Lower leg skin (tissue), 4 donors: ENCODE measurements at places on chromosomes 5 and 9.

DNA sequence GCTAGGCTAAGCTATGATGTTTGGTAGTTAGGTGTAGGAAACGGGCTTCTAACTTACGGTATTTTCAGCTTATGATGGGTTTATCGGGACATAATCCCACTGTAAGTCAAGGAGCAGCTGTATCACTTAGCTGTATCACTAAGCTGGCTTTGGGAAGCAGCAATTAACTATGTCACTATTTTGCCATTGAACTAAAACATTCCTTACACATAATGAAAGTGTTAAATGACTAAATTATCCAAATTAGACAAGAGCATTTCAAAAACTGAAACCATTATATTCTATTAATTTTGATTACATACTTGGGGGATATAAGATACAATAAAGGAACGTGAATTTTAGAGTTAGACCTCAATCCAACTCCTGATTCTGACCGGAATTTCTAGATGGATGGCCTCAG lies 188.3 kb downstream of the AGTPBP1 start:
- no peak for DNase-seq

DNA sequence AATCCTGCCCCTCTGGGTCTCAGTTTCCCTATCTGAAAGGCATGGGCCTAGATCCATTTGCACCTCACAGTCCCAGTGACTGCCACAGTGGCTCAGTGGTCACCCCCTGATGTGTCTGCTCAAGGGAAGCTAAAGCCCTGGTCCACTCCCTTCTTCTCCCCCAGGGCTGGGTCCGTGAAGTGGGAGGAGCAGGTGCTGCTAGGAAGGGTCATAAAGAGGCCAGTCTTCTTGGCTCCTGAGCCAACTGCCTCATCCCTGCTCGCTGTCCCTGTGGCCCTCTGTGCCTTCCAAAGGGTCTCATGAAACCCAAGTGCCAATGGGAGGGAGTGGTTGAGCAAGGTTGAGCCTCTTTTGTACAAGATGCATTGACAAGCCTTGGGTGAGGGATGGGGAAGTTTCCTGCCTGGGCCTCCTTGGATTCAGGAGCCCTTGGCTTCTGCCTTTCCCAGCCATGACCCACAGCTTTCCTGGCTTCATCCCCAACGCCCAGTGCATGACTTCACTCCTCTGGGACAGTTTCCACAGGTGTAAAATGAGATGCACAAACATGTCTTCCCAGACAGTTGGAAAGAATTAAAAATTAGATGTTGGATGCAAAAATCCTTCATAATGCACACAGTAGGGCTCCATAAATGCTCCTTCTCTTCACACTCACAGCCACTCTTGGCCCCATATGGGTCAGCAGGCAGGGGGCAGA lies 1.6 kb upstream of the SLC6A7 start:
- no peak for DNase-seq

DNA sequence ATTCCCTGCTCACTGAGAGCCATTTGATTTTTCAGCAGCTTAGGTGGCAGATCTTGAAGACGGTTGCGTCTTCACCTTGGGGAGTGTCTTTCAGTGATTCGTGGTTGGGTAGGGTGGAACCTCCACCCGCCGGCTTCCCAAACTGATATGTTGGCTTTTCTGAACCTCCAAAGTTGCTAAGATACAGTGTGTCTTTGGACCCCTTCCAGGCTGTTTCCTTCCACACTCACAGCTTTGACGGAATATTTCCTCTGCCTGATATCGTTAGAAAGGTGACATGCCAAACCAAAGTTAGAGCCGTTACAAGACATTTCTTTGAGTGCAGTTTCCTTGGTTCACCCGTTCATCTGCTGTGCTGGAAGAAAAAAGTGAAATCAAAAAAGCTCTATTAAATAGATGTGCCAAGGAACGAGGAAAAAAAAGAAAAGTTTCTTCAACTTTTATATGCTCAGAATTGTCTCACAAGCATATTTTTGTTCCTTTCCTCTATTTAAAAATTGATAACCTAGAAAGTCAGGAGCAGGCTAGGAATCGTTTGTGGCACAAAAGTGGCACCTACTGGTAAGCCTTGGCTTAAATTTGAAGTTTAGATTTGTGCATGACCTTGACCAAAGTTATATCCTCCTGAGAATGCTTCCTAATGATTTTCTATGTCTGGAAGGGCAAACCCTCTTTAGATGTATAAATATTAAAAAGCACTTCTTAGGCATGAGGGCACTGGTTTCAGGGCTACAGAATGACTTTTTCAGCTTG lies 270.7 kb upstream of the WWC1 start:
- DNase-seq = no peak

GRCh38 chr5:10372726-10373709 lies 19.5 kb downstream of the MARCHF6 start:
- DNase-seq = no peak

DNA sequence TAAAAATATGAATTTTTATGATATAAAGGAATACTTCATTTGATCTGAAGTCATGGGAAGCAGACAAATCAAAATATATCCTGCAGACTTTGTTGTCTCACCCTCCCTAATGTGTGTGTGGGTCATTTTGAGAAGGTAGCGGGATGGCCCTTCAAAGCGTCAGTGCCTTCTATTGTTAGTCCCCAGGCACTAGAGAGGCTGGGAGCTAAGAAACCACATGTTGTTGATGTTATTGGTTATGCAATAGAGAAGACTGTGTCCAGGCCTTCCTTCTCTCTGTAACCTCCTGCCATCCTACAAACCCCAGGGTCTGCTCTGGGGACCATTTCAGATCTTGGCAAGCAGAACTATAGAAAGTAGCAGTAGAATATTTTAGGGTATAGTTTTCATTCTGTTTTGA lies 94.7 kb downstream of the NLN start:
- DNase-seq = no peak

GRCh38 chr9:120873512-120873911 lies 3.5 kb downstream of the PHF19 start:
- DNase-seq = no peak

DNA sequence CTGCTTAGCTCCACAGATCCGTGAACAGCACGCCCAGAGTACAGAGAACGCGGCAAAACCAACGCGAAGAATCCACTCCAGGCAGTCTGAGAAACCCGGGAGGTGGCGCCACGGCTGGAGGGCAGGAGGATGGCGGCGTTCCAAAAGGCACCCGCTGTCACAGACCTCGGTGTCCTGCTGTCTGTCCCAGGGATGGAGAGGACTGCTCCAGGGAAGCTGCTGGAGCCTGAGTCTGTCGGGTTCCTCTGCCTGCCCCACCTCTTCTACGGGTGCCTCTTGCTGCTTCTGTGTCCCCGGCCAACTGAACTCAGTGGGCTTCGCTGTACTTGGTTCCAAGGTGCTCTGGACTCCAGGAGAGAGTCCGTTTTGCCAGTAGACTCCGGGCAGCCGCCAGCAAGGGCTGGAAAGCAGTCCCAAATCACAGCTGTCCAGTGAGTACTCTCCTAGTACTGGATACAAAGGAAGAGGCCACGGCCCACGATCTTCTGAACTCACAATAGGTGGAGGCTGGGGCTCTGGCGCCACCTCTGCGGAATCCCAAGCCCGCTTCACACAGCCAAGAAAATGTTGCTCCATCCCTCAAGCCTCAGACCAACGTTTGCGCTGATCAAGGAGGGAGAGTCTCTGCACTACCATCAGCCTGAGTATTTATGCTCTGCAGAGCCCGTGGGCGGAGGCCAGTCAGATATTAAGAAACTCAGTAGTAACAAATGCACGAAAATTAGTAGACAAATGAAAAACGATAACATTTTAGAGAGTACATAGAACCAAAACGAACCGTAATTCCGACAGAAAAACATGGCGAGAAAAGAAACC lies 440 bp downstream of the ANXA2R start:
- peak; percentile 94 for DNase-seq

GRCh38 chr5:34900652-34901051 lies 14.7 kb downstream of the RAD1 start:
- no peak for DNase-seq

GRCh38 chr9:33025572-33026342 lies 684 bp downstream of the DNAJA1 start:
- peak; percentile 91 for DNase-seq

GRCh38 chr5:10518347-10518746 lies 45.5 kb upstream of the ANKRD33B start:
- DNase-seq = no peak

DNA sequence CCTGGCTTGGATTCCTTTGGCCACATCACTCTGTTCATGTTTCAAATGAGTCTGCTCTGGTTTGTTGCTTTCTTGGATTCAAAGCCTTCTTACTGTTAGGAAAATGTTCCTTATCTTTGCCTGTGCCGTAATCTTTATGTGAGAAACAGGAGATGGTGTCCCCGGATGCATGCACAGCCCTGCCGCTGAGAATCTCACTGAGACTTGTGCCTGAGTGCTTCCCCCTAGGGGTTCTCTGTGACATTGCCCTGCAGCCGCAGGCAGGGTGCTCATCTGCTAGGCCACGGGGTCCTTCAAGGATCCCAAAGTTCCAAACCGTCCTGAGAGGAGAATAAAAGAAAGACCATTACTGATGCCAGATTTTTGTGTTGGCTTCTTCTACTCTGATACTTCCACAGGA lies 81.4 kb upstream of the ANKRD55 start:
- DNase-seq = no peak

DNA sequence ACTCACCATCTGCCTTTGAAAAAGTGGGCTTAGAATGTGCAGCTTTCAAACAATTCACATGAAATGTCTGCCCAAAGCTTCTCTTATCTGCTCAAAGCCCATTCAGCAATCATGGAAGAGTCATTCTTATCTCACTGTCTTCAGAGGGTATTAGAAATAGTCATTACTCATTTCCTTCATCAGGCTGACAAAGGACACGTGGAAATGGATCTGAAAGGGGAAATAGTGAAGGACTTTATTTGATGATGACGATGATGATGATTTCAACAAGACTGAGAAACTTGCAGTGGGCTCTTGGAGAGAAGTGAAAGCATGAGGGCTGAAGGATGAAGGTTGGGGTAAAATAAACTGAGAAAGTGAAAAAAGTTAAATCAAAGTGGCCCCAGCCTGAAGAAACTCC lies 194.3 kb downstream of the SMARCA2 start:
- no peak for DNase-seq
